ENCODE measurements at places on chromosomes 5 and 9.

DNA sequence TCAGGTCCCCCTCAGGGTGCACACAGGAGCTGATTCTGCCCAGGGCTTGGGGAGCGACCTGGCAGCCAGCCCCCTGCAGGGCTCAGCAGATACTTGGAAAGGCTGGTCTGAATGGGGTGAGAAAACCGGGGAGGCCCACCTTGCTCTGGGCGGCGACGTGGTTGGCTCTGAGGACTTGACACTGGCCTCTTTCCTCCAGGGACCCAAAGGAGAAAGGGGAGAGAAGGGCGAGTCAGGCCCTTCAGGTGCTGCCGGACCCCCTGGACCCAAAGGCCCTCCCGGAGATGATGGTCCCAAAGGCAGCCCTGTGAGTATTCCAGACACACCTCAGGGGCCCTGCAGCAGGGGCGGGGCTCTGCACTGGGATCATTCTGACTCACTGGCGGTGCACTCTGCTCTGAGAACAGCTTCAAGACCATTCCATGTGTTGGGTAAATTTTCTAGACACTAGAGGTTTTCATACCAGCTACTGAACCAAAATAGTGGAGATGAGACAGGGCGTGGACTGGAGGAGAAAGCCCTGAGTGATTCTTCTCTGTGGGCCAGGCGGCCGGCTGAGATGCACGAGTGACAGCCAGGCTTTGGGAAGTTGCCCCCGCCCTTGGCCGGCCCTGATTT is 65.9 kb upstream of the FCN2 start:
- no peak for ATAC-seq

GRCh38 chr9:87381746-87382145 is 115.9 kb upstream of the DAPK1 start:
- ATAC-seq = no peak

- ATAC-seq = peak; percentile 49
These were observed at the start of gene ANKDD1B for GRCh38 chr5:75611311-75612225. ANKDD1B (plus strand) TSS chr5:75611453; CDS start chr5:75611635, 182 bp downstream.

DNA sequence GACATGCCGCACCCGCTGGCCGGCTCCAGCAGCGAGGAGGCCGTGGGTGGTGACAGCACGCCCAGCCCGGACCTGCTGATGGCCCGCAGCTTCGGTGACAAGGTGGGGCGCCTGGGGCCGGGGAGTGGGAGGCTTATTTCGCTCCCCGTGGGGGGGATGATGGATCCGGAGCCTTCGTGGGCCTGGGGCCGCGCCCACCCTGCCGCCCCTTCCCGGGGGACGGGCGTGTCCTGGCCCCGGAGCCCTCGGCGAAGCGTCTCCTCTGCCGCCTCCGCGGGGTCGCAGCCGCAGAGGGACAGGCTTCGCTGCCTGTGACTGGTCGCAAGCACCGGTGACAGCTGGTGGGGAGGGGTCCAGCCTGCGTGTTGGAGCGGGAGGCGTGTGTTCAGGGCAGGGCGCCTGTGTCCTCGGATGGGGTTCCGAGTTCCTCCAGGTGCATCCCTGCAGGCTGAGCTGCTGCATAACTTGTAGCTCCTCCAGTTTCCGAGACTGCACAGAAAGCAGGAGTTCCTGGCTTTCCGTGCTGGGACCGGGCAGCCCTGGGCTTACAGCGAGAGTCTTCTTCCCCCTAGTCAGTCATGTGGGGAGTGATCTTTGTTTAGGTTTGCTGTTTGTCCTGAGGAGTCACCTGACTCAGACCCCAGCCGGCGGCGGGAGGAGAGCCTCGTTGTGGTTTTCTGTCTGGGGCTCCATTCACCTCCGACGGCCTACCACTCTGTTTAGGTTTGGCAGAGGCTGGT is 666 bp downstream of the SNX30 start:
- peak; percentile 25 for ATAC-seq

DNA sequence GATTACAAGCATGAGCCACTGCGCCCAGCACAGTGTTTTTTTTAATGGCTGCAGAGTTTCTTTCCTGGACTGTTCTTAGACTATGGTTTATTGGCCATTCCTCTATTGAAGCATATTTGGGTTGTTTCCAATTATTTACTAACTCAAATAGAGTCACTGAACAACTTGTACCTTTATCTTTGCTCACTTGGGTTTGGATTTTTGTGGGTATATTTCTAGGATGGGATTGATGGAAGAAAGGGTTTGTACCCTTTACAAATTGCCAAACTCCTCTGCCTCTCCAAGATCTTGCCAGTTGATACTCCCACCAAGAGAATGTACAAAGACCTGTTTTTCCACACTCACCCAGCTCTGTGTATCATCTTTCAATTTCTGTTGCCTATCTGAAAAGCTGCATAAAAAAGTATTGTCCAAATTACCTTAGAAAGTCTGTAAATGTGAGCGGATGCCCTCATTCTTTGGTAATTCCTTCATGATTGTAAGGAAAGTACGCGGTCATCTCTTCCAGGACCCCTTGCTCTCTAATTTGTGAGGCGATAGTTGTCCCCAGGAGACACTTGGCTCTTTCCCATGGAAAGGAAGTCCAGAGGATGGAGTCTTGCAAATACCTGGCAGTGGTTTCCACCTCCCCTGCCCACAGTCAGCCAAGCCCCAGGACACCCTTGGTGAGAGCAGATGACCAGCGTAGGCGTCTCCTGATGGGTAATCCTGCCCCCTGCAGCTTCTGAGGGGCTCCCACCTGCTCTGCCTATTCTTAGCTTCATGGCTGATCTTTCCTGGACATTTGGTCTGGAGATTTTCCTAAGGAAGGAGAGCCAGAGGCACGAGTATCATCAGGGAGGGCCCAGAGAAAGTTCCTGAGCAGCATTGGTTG is 33.0 kb downstream of the ARHGEF37 start:
- ATAC-seq = no peak

GRCh38 chr5:1830571-1831228 is 29.5 kb downstream of the NDUFS6 start:
- no peak for ATAC-seq

GRCh38 chr5:74042959-74043358 is 417.0 kb downstream of the ARHGEF28 start:
- no peak for ATAC-seq

- ATAC-seq = no peak
These were observed 51.1 kb downstream of the ENC1 start for GRCh38 chr5:74589204-74590056.

DNA sequence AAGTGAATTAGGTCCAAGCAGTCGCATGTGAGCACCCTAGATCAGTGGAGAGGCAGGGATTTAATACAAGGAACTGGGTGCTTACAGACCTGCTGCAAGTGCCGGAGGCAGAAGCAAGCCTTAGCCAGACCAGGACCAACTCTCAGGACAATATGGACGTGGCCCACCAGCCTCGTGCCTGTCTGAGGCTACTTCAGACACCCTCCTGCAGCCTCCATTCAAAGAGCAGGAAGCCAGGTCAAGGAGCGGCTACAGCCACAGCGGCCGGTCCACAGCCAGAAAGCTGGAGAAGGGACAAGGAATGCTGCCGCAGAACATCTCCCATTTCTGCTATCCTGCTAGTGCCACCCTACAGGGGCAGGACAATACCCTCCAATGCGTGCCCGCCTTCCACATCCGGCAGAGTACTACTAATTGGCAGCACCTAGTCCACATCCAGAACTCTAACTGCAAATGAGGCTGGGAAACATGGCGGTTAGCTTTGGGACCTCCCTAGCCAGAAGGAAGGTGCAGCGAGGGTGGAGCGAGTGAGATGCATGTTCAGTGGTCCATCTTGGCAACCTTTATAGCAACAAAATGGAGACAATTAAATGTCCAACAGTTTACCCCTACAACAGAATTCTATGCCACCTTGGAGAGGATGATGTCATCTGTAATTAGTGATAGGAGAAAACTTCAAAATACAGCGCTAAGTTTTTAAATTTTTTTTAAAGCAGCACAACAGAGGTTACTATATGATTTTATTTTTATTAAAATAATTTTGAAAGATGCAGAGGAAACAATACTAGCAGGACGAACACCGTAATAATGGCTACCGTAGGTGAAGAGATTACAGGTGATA is 1.0 kb upstream of the ALDH1B1 start:
- no peak for ATAC-seq

GRCh38 chr9:86801246-86801645 is 146.1 kb downstream of the GAS1 start:
- ATAC-seq = no peak

- ATAC-seq = no peak
These were observed 2.7 kb upstream of the ANP32B start for GRCh38 chr9:97980479-97980803.

GRCh38 chr5:84255315-84255714 is 129.4 kb downstream of the EDIL3 start:
- ATAC-seq = peak; percentile 52

DNA sequence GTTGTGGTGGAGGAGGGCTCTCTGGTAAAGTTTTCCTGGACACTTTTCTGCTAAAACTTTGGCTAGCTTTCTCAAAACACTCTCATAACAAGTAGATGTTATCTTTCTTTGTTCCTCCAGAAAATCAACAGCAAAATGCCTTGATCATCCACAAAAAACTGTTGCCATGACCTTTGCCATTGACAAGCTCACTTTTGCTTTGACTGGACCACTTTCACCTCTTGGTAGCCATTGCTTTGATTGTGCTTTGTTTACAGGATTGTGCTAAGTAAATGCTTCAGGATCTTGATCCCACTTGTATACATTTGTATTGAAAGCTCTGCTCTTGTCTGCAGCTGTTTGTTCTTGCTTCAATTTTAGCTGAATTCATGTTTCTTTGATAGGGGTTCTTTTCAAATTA is 143.9 kb upstream of the NR3C1 start:
- ATAC-seq = no peak

GRCh38 chr9:98789483-98790133 is 6.7 kb downstream of the ANKS6 start:
- ATAC-seq = no peak

GRCh38 chr5:125151150-125151900 is 404.9 kb upstream of the ZNF608 start:
- no peak for ATAC-seq

GRCh38 chr9:72006501-72006900 is 53.9 kb downstream of the C9orf57 start:
- ATAC-seq = no peak

DNA sequence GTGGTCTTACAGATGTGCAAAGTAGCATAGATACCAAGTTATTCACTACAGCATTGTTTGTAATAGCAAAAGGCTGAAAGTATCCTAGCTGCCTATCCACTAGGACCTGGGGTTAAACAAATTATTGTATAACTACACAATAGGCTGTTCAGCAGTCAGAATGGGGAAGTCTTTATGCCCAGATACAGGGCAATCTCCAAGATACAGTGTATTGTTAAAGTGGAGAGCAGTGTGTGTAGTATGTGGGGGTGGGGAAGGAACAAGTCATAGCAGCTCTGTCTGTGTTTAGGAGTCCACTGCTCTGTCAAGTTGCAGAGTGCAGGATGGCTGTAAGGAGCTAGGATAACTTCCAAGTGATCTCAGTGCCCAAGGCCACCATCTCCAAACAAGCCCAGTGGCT is 5.5 kb downstream of the PCYOX1L start:
- no peak for ATAC-seq

- ATAC-seq = no peak
These were observed 10.5 kb downstream of the SH2D3C start for GRCh38 chr9:127767909-127768331.

- no peak for ATAC-seq
These were observed 1.4 kb downstream of the NR3C1 start for GRCh38 chr5:143402017-143402552.

- ATAC-seq = no peak
These were observed 612 bp upstream of the ATG10 start for GRCh38 chr5:81971111-81971711.

DNA sequence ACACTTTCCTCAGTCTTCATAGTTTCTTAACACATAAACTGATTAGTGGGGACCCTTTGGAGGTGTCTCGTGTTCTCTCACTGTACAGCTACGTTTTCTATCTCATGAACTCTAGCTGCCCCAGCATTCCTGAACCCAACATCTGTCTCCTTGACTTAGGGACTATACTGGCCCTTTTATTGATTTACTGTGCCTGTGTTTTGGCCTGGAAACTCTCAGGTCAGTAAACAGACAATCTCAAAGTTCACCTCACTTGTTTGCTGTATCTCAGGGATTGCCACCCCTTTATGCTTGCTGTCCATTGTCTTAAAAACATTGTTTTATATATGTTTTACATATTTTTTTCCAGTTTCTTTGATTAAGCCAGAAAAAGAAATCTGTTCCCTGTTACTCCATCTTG is 222.8 kb downstream of the FAM170A start:
- no peak for ATAC-seq

DNA sequence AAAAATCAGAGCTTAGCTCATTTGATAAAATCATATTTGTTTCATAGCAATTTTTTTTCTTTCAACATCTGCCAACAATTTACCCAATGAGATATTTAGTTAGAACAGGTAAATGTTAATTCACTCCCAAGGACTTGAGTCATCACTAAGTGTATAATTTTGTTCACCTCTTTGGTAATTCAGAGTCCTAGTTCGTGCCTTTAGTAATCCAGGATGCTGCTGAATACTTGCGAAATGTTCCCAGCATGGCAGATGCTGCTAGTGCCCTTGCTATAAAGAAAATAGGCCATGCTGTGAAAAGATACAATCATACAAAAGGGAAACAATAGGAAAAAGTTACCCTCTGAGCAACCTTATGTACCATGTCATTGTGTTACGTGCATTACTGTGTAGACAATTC is 210.5 kb downstream of the CSNK1G3 start:
- ATAC-seq = no peak

DNA sequence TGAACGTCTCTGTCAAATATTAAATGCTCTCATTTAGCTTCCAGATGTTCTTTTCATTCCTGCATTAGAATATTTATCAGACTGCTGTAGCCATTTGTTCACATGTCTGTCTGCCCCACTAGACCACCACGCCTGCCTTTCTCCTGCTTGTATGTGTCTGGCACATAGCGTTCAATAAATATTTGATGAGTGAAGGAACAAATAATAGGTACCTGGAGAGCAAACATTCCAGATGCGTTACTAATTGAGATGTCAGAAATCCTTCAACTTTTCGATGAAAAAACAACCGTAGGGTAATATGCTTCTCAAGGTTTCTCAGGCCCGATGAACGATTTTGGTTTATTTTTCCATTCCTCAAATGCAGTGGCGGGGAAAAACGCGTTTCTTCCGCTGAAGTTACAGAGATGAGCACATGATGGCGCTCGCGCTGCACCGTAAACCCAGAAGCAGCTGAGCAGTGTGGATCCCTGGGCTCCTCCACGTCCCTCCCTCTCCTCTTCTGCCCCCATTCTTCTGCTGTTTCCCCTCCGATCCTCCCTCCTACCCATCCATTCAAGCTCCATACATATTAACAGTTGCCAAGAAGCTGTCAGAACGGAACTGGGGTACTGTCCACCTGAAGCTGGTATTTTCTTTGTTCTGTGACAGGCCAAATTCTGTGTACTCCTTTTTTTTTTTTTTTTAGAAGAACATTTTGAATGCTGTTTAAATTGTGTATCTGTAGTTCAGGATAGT is 245.4 kb downstream of the MPDZ start:
- peak; percentile 79 for ATAC-seq

- ATAC-seq = no peak
These were observed 56.1 kb downstream of the GRIA1 start for GRCh38 chr5:153546566-153546965.

GRCh38 chr9:100087218-100087617 is 11.6 kb downstream of the ERP44 start:
- no peak for ATAC-seq

DNA sequence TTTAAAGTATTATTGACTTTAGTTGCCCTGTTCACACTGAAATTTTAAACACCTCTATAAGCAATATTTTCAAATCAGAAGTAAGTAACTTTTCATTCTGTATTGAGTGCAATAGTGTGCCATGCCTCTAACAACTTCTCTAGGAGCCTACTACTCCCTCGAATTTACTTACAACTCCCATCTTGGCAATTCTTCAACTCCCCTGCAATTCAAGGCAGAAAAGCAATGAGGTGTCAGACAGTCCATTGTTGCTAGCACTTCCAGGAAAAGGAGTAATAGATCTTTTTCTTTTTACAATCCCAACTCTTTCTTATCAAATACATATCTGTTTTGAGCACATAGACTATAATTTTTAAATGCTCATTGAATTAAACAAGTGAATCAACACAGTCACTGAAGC is 222.7 kb upstream of the PUM3 start:
- ATAC-seq = no peak

Data from esophagus mucosa (tissue), 1 donor.